ENCODE measurements at places on chromosomes 6 and 20. TPM values are rescaled to one million over a fixed set of nuclear protein-coding genes. Genes with fewer than 3 reads are reported as not detected.

- no peak for DNase-seq
Observed at GRCh38 chr20:1664911-1665310, 7.3 kb upstream of the SIRPG start.

- peak; percentile 66 for DNase-seq
Observed at GRCh38 chr6:170497841-170498301, 55.2 kb downstream of the PSMB1 start.

FNDC1 gene
- polyA plus RNA-seq, result 0.14 TPM

CST2 gene
- polyA plus RNA-seq, result not detected

GRCh38 chr6:99589290-99589672 is 17.4 kb upstream of the PRDM13 start:
- DNase-seq, result no peak

DNA sequence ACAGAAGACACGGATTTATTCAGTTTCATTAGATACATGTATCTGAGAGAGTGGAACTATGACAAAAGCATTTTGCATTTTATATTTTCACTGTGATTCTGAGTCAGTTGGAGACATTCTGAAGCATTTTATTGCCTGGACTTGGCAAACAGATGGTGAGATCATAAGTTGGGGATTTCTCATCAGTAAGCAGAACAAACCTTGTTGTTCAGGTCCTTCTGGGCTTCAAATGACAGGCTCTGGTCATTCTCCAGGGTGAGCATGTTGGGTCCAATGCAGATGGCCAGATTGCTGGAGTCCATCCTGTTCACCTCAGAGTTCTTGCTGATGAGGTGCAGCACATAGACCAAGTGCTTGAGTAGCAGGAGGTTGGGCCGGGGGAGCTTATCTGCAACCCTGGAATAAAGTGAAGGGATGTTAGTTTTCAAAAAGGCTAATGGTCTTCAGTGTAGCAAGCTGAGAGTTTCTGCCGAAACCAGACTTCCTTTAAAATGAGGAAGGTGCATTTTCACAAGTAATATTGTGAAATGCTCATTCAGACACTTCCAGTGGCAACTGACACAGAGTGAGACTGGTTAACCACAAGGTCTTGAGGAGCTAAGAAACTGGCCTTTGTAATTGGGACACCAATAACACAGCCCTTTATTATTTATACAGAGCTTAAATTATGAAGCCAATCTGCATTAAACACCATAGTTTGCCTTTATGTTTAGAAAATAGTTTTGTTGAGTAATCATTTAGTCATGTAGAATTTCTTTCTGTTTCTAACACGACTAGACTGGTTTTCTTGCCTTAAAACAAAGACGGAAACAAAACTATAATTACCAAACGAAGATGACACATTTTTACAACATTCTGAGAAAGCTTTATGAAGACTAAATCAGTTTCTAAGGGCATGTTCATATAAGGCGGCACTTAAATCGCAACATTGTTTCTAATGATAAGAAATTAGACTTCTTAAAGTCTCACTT is 5.6 kb downstream of the TAGAP start:
- no peak for DNase-seq

- no peak for DNase-seq
Observed at GRCh38 chr6:30568245-30568644, 3.0 kb upstream of the ABCF1 start.

DNA sequence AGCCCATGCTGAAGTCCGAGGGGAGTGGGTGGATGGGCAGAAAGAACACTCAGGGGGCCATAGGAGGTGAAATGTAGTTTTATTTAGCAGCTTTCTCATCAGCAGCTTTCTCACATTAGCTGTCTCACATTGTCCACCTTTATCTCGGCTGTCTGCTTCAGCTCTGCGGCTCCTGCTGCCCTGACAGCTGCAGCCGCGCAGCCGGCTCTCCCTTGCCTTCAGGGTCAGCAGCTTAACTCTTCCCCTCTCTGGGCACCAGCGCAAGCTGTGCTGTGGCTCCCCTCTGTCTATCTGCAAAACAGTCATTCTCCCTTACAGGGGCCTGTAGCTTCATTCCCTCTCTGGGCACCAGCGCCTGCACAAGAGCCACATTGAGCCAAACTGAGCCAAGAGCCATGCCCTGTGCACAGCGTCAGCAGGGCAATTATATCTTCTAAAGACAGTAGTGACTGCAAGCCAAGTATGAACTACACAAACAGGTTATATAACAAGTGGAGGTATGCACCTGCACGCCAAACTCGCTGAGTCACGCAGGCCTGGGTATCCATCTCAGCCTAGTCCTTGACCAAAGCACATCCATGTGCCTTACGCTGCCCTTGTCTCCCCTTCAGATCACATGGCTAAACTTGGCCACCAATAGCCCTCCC is 198.8 kb downstream of the EYA2 start:
- no peak for DNase-seq

DNA sequence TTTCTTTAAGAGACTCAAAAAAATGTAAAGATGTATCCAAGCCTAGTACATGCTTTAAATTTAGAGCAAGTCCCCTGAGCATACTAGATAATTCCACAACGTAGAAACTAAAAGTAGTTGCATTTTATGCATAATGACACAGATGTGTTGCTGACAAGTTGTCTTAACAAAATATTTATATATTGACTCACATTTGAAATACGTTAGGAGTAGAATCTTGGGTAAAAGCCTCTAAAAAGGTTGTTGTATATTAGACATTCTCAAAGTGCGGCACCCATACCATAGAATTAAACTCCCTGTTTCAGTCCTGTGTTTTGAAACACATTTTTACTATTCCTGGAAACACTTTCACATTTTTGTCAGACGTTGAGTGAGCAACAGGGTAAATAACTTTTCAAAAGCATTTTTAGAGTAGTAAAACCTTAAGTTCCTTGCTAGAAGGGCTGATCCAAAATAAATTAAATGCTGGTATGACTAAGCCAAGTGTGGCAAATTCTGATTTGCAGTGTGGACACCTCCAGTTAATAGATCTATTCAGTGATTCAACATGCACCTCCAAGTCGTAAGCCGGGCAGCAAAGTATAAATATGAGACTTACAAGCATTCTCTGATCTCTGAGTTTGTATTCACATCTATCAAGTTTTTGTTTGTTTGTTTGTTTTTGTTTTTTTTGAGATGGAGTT is 97.5 kb downstream of the GMDS start:
- no peak for DNase-seq
